ENCODE measurements at places on chromosomes 1 and 21. TPM values are rescaled to one million over a fixed set of nuclear protein-coding genes. Genes with fewer than 3 reads are reported as not detected.

DNA sequence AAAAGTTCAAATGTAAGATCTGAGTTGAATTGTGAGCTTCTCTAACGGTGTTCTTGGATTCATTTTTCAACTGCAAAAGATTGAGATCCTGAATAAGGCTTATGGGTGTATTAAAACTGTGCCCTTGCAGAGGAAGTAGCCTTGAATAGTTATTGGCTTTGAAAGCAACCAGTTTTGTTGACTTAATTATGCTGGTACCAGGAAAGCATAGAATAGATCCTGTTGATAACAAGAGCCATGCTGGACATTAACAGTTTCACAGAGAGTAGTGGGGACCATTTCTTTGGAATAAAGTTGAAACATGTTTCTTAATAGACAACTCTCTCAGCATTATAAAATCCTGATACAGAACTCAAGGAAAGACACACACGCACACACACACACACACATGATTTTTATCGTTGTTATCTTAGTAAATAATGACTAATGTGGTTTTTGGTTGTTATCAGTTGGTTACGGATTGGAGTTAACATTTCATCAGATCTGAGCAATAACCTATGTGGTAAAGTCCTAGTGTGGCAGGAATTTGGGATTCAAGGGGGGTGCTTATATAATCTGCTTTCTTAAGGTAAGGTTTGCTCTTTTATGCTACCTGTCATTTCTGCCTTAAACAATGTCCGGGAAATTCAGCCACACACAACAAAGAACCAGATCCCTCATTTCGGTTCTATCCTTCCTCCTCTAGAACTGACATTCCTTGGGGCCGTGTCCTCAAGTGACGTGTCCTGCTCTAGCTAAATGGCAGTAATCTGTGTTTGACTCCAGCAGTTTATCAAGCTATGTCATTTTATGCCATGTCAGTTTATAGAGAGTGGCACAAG, 330.9 kb downstream of the CHRM3 start:
- DNase-seq: no peak

DNA sequence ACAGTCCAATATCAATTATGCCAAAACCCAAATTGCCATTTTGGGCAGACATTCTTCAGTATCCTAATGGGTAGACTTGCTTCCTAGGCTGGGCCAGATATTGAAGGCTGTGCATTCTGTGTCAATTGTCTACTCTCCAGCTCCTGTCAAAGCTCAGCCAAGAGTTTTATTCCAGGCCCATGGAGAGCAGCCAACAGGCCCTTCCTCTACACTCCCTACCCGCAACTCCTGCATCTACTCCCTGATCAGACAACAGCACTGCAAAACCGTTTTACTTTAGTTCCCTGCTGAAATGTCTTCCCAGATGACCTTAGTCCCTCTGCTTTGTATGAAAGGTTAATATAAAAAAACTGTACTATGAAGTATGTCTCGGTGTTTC, 6.6 kb upstream of the ADORA3 start:
- no peak for DNase-seq

Gene ZNF683
- not detected for total RNA-seq

GRCh38 chr1:160309185-160309557, 24.2 kb upstream of the PEX19 start:
- no peak for DNase-seq

DNA sequence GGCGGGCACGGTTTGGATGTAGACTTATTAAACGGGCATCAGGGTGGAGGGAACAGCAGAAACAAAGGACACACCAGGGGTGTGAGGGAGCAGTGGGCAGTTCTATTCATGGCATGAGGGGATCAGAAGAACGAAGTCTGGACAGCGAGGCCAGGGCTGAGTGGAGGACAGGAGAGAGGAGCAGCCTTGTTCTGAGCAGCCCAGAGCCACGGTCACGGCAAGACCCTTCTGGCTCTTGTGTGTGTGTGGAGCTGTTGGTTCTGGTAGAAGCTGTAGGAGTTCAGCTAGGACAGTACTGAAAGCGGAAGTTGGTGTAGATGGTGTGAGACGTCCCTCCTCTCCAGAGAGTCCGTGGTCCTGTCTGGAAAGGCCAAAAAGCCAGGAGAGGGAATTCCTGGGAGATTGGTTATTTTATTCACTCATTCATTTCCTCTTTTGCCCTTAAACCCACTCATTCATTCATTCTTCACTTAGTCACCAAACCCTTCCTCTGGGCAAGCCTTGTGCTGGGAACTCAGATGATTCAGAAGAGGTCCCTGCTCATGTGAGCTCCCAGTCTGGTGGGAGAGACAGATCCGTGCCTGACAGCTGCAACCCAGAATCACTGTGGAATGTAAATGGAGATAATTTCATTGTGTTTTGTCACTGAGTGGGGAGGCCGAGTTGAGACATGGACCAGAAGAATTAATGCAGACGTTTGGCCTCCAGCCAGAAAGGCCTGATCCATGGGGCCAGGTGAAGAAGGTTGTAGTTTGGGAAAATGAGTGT, 4.1 kb upstream of the ACOT11 start:
- no peak for DNase-seq

Gene TRIM17
- total RNA-seq: 0.96 TPM

DNA sequence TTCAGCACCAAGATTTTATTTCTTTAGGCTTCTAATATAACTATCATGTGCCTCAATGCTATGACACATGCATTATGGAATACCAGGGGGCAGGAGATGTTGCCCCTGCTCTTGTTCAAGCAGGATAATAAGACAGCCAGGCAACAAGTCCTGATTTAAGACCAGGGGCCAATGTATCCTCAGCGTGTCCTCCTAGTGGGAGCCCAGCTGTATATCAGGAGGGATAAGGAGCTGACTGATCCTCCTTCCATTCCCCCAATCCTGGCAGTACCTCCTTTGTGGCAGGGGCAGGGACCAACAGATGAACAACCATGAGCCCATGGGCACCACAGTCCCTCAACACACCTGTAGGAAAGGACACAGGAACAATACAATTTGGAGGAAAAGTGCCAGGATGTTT, 29.3 kb downstream of the SORT1 start:
- DNase-seq: no peak

DNA sequence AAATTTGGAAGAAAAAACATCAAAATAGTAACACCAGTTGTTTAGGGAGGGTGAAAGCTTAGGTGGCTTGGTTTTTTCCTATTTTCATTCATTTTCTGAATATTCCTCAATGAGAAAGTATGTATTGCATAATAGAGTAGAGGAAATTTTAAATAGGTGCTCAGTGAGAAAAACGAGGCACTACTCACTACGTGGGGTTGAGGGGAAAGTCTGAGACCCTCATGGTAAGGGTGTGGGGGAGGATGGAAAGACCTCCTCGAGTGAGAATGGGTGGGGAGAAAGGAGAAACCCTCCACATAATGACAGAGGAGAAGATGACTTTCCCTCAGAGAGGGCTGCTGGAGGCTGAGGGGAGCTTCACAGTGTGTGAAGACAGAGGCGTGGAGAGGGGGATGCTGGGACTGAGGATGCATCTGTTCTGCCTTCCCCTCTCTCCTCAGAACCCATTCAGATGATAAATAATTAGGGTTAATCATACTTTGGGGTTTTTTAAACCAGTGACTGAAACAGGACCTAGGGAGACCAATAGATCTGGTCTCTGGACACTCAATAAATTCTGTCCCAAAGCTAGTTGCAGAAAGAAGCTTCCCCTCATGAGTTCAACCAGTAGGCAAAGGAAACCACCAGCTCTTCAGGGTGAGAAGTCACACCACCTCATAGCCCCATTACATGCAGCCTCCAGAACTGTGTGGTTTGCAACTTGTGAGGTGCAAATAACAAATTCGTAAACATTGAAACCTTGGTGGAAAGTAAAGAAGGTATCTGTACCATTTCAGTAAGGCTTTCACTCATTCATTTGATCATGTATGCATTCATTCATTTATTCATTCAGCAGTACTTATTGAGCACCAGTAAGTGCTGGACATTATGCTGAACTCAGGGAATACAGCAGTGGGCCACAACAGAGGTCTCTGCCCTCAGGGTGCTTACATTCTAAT, 17.1 kb downstream of the SLAMF7 start:
- DNase-seq: no peak

Gene FMO5
- total RNA-seq: 2.5 TPM

GRCh38 chr1:110506541-110506940, 12.4 kb downstream of the KCNA10 start:
- DNase-seq: no peak

GRCh38 chr1:25568090-25568833, 24.9 kb downstream of the LDLRAP1 start:
- no peak for DNase-seq

Gene DUSP12
- 21.2 TPM for total RNA-seq

Gene LGR6
- 0.32 TPM for total RNA-seq

Gene MAB21L3
- 4.6 TPM for total RNA-seq

DNA sequence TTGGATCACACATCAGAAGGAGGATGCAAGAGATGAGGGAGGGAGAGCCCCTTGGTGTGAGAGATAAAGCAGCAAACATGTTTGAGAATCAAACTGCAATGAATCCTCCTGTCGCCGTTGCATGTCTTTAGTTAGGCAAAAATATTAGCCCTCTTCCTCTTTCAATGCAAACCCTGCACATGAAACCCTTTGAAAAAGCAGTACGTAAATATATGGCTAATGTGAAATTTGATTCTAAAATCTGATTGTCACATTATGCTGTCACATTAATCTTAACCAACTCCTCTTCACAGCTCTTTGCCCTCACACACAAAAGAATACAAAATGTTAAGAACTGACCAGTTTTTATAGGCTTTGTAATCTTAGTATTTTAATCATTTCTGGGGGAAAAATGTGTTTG, 63.4 kb downstream of the WDR64 start:
- no peak for DNase-seq

DNA sequence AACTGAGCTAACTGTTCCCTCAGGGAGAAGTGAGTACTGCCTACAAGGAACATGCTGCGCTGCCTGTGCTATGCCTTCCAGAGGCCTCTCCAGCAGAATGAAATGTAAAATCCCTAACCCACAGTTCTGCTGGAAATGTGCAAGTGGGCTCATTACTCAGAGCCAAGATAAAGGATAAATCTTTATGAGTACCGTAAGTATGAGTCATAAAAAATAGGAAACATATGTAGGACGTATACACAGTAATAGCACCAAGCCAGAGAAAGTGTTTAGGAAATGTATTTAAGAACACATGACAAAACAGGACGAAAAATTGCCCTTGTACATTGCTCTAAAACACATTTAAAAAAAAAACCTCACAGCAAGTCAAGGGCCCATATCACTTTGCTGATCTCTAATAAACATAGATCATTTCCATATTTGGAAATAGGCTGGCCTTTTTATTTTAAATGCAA, 104.6 kb downstream of the TGFBR3 start:
- no peak for DNase-seq

Gene KCNJ10
- not detected for total RNA-seq

- DNase-seq: no peak
These were observed 35.2 kb upstream of the PLA2G4A start for GRCh38 chr1:186793582-186793927.

- DNase-seq: no peak
These were observed 571.6 kb downstream of the LRRIQ3 start for GRCh38 chr1:73626326-73626725.

DNA sequence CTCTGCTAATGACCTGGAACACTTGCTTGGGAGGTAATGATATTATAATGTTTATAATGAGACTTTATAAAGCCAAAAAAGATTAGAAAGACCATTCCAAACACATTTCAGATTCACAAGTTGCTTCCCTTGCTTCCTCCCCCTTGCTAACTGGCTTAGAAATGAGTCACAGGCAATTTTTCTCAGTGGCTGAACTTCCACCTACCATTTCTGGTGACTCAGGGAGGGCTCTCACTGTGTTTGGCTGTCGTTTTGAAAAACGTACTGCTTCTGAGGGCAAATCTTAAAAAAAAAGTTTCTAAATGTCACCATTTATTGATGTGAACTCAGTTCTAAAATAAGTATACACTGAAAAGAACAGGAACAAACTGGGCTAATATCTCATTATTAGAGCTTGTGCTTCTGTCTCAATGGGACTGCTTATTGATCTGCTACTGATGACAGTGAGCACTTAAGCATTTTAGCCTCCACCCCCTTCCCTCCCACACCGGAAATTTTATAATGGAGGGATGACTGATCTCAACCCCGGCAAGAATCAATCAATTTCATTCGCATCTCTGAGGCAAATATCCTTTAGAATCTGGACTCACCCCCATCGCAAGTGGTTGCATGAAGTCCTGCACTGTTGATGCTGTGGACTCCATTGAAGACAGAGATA, 278.3 kb downstream of the KCTD3 start:
- DNase-seq: no peak

DNA sequence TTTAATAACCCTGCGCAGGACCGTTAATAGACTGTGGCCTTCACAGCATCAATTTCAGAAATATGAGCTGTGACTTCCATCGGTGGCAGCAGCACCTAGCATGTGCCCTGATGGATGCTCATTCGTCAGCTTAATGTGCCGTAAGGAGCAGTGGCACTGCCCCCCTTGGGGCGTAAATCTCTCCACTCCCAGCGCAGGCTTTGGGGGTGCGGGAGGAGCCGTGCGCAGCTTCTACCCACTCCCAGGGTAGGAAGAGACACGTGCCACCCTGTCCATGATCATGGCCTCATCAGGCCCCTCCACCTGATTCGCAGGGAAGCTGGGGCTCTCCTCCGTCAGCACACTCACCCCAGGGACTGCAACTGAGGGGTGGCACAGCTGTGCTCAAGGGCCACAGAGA, 149.5 kb downstream of the NPHP4 start:
- DNase-seq: no peak

Gene LMX1A
- total RNA-seq: not detected

- no peak for DNase-seq
These were observed 13.7 kb downstream of the NMNAT2 start for GRCh38 chr1:183404476-183404875.

DNA sequence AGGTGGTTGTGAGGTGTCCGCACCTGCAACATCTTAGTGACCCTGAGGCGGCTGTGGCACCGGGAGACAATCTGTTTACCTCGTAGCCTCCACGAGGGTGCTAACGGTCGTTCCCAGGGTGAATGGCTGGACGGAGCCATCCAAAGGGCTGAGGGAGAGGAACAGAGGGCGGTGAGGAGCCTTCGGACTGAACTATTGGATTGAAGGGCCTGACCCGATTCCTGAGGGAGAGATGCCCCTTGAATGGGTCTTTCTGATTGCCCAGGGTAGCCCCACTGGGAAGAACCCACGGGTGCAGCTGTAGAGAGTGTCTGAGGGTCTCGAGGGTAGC, 2.3 kb downstream of the NR5A2 start:
- DNase-seq: no peak

DNA sequence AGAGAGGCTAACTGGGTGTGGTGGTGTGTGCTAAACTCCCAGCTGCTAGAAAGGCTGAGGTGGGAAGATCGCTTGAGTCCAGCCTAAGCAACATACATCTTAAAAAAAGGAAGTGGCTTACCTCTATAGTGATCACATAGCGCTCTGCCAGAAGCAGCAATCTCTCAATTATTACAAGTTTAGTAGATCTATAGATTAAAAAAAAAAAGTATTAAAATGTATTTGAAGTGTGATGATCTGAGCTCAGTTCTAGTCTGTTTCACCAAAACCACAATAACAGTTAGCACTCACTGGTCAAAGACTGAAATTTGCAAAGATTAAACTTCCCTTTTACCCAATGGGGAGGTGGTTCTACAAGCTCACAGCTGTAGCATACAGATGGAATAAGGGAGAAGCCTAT, 76.3 kb downstream of the USP24 start:
- no peak for DNase-seq

- DNase-seq: no peak
These were observed 188.5 kb downstream of the TGFBR3 start for GRCh38 chr1:91697416-91697815.
